ENCODE measurements at places on chromosomes 7 and 10.

DNA sequence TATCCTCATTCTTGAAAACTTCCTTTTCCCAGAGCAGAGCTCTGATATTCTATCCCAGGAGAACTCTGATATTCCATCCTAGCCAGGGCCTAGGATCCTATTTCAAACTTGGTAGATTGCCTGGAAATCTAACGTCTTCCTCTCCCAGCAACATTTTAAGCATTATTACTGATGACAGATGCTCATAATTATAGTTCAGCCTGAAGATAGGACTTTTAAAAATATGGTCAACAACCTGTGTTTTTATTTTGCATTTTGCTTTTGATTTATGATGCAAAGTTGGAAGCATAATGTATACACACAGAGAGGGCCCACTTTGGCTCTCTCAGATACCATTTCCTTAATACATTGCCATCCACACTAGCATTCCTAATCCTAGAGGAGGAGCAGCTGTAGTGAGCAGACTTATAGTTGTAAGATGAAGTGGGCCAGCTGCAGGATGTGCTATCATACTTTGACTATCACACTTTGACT lies 457.4 kb upstream of the TPK1 start:
- DNase-seq: no peak

DNA sequence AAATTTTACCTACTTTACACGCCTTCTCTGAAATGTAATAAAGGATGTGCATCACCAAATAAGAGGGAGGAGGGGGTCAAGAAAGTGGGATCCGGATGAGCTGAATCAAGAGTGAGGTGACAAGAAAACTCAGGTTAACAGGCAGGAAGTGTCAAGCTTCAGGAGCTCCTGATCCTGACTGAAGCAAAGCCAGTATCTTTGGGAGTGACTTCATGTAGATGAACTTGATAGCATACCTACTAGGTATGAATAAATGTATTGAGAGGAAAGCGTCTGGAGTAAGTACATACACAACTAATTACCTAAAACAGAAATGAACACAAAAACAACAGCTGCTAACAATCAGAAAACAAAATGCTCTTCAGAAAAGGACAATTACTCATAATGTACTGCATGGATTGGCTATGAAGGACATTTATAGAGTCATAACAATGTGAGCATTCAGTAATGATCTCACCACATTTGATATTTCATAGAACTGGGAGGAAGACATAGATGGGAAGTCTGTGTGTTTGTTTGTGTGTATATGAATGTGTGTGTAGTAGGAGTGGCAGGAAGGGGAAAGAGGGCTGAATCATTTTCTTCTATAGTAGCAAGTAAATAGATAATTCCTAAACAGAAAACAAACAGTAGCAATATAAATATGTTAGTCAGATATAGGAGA lies 29.4 kb downstream of the PRKG1 start:
- no peak for DNase-seq

- DNase-seq: no peak
Measured at GRCh38 chr7:136890399-136890798, 21.9 kb downstream of the CHRM2 start.

DNA sequence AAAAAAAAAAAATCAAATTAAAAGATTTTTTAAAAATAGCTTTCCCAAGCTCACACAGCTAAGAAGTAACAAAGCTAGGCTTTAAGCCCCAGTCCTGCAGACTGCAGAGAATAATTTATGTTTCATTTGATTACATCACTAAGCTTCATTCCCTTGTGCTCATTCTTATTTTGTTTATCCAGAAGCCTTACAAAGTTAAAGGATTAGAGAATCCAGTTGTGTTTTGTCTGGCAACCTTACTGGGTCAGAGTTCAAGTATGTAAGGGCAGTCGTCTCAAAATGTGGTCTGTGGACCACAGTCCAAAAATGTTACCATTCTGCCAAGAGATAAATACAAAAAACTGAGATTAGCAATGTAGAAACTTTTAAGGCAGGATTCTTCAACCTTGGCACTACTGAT lies 32.1 kb upstream of the EZH2 start:
- DNase-seq: no peak

DNA sequence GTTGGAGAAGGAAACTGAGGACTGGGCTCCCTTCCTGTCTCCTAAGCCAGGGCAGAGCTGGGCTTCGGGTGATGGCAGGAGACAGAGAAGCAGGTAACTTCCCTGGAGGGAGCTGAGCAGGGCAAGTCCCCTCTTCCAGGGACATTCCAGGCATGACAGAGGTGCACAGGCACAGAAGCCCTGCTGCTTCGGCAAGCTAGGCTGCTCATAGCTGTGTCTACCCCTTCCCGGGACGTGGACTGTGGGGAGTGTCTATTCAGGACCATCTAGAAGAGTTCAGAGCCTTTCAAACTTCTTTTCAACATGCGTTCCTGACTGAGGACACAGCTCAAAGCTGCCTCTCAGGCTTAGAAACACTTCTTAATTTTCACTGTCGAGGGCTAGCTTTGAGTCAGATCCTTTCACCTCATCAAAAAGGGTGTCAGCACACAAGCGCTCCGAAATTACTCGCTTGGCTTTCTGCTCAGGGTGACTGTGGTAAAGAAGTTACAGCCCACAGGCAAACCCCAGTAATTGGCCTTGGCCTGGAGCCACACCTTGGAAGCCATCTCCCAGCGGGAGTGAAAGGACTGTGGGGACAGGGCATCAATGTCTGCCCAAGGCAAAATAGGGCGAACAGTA lies 63.7 kb upstream of the STEAP1B start:
- peak; percentile 45 for DNase-seq

- no peak for DNase-seq
Measured at GRCh38 chr7:36312915-36313334, 76.7 kb upstream of the ANLN start.

Data from cardiac muscle cell (in vitro differentiated cells and primary cell).